ENCODE measurements at places on chromosomes 5 and 9.

- DNase-seq: peak; percentile 32
Measured at GRCh38 chr9:111582888-111583287, 16.6 kb downstream of the PTGR1 start.

DNA sequence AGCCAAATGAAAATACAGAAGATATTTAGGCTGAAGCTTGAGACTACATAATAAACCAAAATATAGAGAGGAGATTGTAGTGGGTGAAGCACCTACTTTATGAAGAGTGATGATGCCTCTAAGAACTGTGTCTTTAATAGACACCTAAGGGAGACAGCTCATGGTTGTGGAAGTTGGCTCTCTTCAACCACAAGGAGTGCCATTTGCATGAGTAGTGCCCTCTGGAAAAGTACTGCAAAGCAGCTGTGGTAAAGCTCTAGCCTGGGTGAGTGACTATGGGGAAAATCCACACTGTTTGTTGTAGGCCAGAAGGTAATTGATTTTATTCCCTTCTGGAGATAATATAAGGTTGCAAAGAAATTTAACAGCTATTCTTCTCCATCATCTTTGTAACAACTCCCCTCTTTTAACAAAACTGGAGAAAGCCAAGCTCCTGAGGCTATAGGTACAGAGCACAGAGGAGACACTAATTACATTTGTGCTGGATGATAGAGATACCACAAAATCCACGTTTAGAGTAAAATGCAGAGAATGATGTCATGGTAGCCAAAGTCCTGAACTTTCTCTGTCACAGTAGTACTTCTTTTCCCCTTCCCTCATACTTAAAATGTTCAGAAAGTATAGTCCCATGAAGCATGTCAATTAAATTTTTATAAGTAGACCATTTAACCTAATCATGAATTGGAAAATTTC, 122.8 kb downstream of the STARD4 start:
- peak; percentile 80 for DNase-seq

- peak; percentile 94 for DNase-seq
Measured at GRCh38 chr9:105299190-105299854, 54.9 kb downstream of the SLC44A1 start.

DNA sequence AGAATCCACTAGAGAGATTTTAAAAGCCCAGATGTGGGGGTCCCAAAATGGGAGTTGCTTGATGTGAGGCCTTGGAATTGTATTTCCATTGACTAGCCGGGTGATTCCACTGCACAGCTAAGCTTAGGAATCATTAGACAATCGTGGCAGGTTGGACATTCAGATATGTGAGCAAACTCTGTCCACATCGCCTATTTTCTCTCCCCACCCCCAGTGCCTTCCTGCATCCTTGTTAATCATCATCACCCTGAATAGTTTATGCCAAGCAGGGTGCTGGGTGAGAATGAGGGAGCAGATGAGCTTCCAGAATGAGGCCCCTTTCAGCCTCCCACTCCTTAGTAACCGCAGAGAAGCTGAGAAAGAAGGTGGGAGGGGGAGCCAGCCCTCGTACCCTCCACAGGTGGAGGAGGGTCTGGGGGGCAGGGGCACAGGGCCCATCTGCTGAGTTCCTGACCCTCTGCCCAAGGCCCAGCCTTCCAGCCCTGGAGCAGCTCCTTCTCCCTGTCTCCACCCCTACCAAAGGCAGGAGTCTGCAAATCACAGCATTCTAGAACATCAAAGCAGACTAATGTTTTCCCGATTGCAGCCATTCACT, 7.7 kb upstream of the TCOF1 start:
- DNase-seq: no peak

- no peak for DNase-seq
Measured at GRCh38 chr9:133118179-133118520, 2.9 kb downstream of the RALGDS start.

- DNase-seq: peak; percentile 88
Measured at GRCh38 chr9:33131790-33132772, 35.1 kb downstream of the B4GALT1 start.
